ENCODE measurements at places on chromosomes 6 and 20.

DNA sequence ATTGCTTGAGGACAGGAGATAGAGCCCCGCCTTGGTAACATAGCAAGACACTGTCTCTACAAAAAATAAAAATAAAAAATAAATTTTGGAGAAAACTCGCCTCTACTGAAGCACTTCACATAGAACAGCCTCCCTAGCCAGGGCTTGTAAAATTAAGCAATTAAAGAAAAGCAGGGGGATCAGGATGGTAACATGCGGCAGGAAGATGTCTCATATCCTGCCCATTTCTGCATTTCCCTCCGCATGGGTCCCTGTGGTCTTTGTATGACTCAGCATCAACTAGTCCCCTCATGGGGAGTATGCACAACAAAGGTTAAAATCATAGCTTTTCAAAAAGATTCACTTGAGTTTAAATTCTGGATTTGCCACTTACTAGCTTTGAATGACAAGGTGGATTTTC is 379.0 kb downstream of the EPHA7 start:
- DNase-seq, result no peak

- no peak for DNase-seq
These were observed 96.7 kb downstream of the EDN1 start for GRCh38 chr6:12386816-12387215.

DNA sequence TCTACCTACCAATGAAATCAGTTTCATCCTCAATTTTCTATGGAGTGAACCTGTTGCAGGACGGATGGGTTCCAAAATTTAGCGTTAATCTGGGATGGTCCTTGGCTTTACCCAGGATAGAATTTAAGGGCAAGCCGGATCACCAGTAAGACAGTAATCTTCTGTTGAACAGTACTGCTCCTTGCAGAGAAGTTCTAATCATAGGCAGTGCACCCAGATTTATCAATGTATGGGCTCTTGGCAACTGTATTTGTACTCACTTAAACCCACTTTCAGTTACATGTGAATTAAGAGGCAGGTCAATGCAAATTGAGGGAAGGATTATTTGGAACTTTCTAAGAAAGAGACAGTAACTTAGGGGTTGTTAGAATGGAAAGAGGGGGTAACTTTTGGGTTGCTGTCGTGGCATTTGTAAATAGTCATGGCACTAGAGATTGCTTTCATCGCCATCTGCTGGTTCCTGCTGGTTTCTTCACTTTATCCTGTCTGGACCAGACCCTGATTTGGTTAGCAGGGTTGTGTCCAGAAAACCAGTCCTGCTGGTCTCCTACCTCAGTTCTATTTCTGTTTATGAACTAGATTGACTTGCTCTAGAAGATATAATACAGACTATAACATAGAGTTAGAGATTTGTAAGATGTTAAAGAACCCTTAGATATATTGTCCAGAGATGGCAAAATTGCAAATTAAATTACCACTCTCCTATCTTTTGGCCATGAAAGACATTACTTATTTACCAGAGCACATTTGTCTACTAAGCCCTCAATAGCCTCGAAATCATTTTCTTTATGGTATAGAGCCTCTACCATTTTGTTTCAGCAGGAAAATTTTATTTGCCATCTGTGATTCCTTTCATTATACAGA is 646.3 kb downstream of the UTRN start:
- no peak for DNase-seq

GRCh38 chr6:105570416-105570815 is 167.5 kb upstream of the PREP start:
- no peak for DNase-seq

- no peak for DNase-seq
These were observed 39.9 kb upstream of the TAB2 start for GRCh38 chr6:149277621-149278020.

GRCh38 chr6:116218172-116218633 is 35.7 kb downstream of the TSPYL4 start:
- peak; percentile 12 for DNase-seq

GRCh38 chr6:46652232-46652602 is 401 bp downstream of the CYP39A1 start:
- DNase-seq, result no peak

GRCh38 chr20:41436679-41437078 is 70.1 kb upstream of the EMILIN3 start:
- no peak for DNase-seq

- no peak for DNase-seq
These were observed 42.6 kb downstream of the KCNS1 start for GRCh38 chr20:45058168-45058850.

GRCh38 chr6:39899554-39900295 is 34.5 kb downstream of the MOCS1 start:
- DNase-seq, result no peak

GRCh38 chr20:63009988-63010769 is 3.4 kb upstream of the BHLHE23 start:
- DNase-seq, result peak; percentile 54

- no peak for DNase-seq
These were observed 148.9 kb downstream of the NFATC2 start for GRCh38 chr20:51393571-51393970.

GRCh38 chr20:42610070-42610469 is 579.6 kb downstream of the PTPRT start:
- no peak for DNase-seq

- DNase-seq, result no peak
These were observed 158.8 kb downstream of the FOXA2 start for GRCh38 chr20:22425344-22426295.

DNA sequence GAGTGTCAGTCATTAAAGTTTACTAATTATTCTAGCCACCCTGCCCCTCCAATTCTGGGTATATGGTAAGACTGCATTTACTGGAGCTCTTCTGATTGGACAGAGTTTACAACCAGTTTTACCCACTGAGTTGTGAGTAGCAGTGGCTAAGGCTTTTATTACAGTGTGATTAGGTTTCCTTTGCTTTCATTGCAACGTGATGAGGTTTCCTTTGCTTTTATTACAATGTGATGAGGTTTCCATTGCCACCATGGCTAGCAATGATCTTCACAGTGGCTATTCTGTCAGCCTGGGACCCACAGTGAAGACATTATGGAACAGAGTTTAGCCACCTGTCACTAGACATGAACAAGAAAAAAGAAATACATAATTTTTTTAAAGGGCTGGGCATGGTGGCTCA is 710.2 kb upstream of the FLRT3 start:
- no peak for DNase-seq

DNA sequence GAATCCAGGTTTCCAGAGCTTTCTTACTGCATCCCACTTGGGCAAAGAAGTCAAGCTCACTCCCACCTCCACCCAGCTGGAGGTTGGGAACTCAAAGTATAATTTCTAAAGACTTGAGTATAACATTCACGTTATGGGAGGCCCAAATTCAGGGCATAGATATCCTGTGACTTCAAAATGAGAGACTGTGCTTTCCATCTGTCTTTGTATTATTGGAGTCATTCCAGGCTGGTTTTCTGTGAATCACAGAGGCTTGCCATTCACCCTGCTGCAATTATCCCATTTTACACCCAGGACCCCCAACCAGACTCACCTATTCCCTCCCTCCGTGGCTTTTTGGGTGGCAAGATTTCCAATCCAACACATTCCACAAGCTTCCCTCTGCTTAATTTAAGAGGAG is 19.3 kb upstream of the SRC start:
- DNase-seq, result no peak

DNA sequence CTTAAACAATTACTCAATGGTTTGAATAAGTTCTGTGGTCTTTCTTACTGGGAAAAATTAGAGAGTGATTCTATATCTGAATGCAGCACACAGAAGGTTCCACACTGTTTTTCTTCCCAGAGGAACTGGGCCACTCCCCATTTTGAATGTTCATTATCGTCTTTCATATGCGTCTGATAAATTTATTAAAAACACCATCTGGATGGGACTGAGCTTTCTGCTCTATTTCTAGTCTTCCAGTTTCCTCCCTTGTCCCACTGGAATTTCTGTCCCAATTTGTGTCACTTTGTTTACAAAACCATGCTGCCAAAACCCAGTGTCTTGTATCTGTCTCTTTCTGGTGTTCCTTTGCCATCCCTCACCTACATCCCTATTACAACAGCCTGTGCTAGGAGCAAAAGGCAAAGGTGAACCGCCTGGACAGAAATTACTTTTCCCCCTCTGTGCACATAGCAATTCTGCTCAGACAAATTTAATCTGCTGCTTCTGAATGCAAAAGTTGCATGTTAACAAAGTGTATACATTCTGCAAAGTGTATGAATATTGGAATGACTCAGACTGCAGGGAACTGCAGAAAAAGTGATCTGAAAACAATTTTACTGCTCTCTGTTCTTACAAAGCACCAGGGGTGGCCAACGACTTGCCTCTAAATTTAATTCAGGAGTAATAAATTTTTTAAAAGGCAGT is 333.6 kb downstream of the BTBD9 start:
- DNase-seq, result no peak

GRCh38 chr20:57512432-57512831 is 12.5 kb downstream of the CTCFL start:
- DNase-seq, result no peak

- no peak for DNase-seq
These were observed 200.5 kb downstream of the PLCB4 start for GRCh38 chr20:9269280-9269971.

GRCh38 chr6:52399511-52400312 is 20.4 kb upstream of the EFHC1 start:
- DNase-seq, result peak; percentile 33

DNA sequence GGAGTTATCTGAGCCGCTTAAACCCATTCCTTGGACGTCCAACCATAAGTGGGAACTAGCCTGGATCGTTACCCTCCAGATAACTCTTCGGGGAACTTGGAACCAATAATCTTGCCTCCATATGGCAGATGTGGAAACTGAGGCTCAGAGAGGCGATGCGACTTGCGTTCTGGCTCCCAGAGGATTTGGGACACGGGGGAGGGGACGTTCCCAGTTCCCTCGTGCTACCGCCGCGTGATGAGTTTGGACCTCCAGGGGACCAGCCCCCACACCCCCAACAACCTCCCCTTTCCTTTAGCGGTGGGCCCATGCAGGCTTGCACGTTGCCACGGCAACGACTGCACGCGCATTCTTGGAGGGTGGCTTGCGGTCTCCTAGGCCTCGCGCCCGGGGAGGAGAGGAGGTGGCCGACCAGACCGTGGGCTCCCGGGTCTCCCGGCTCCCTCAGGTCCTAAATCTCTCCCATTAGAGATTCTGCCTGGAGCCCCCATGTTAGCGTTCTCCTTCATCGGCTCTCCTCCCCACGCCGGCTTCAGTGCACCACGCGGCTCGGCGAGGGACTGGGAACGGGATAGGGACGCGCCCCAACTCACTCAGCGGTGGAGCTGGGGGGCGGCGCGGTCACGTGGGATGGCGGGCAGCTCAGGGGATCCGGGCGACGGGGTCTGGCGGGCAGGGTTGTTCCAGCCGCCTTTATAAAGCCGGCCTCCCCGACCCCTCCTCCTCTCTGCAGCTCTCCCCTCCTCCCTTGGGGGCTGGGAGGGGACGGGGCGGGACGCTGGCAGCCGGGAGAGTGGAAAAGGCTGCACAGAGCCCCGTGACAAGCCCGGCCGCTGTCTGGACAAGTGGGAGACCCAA is at the start of gene PLTP:
PLTP (minus strand) TSS at position 670 of the 858 bp plus-strand sequence. CDS start 703 bp downstream, outside the sequence.
- no peak for DNase-seq

- peak; percentile 68 for DNase-seq
These were observed 668 bp downstream of the PKIB start for GRCh38 chr6:122610690-122611455.

GRCh38 chr20:36482044-36482473 is 59.3 kb upstream of the MYL9 start:
- DNase-seq, result peak; percentile 93

GRCh38 chr6:161415302-161415855 is 141.5 kb upstream of the AGPAT4 start:
- DNase-seq, result no peak

DNA sequence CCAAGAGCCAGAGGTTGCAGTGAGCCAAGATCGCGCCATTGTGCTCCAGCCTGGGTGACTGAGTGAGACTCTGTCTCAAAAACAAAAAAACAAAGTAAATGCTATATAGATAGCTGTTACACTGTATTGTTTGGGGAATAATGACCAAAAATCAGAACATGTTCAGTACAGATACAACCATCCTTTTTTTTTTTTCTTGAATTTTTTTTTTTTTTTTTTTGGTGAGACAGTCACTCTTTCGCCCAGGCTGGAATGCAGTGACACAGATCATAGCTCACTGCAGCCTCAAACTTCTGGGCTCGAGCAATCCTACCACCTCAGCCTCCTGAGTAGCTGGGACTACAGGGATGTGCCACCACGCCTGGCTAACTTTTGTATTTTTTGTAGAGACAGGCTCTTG is 63.7 kb downstream of the BCAS4 start:
- DNase-seq, result no peak

DNA sequence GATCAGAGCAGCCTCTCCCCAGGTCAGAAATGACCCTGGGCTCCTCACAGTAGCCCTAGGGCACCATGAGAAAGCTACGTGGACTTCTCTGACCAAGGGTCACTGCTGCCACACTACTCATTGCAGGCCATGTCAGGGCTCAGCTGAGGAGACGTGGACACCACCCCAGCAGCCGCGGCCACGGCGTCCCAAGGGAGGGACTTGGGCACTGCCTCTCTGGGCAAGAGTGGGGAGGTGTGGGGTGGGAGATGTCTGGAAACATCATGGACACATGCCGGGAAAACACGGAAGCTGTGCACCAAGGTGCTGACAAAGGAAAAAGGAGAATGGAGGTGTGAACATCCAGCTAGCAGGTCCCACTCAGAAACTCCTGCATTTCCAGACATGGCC is 9.0 kb downstream of the GMEB2 start:
- DNase-seq, result no peak

DNA sequence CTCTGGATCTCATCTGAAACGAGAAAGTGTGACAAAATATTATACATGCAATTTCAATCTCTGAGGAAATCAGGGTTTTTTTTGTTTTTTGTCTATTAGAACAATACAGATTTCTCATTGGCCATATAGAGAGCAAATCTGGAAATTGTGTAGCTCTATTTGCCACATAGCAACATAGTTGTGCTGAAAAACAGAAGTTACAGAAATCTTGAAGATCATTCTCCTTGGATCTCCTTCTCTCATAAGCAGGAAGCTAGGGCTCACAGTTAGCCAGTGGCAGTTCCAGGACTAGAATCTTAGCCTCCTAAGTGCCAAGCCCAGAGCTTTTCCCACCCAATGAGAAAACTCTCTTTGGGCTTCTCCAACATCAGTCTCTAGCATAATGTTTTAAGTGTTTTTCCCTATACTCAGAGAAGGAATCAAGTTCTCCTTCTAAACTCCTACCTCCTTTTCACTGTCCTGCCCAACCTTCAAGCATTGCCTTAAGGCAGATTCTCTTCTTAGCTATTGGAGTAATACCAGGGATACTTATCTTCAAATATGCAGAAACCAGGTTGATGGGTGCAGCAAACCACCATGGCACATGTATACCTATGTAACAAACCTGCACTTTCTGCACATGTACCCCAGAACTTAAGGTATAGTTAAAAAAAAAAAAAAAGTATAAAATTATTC is 211.6 kb downstream of the ALDH8A1 start:
- no peak for DNase-seq

DNA sequence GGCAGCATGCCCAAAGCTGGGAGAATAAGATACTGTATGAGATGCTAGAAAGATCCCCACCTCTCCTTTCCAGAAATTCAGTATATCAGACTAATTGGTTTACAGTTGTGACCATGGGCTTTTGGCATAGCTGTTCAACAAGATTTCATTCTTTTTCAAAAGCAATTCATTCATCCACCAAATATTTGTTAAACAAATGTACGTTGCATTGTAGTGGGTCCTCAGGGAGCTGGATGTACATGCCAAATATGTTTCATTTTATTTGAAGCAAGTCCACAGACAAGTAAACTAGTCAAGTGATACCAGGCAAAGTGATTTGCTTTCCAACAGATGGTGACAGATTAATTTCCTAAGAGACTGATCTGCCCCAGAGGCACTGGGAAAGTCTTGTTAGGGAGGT is 85.8 kb upstream of the ESR1 start:
- no peak for DNase-seq

GRCh38 chr20:23212011-23212410 is 125.9 kb upstream of the CD93 start:
- no peak for DNase-seq

All from SHP77 treated with DMSO at 0.1 percent for 48 hours (cell line).